ENCODE measurements at places on chromosomes 1 and 21.
A peak's percentile ranks its signal among the peaks of the same experiment; 100 is the strongest.

DNA sequence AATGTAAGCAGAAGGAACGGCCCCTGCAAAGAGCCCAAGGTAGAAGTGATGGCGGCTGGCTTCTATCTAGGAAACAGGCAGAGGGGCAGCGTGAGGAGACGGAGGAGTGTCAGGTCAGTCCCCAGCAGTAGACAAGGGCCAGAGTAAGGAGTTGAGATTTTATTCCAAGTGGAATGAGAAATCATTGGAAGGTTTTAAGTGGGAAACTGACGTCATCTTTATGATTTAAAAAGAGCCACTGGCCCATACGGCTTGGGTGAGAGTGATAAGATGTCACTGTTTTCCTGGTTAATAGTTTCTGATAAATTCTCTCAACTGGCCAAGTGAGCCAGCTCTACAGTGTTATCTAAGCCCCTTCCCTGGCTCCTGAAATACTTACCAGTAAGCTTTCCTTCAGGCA lies 103.2 kb upstream of the CAMK1G start:
- DNase-seq = no peak

- DNase-seq = no peak
These were observed 52.9 kb downstream of the DEGS1 start for GRCh38 chr1:224235813-224236493.

DNA sequence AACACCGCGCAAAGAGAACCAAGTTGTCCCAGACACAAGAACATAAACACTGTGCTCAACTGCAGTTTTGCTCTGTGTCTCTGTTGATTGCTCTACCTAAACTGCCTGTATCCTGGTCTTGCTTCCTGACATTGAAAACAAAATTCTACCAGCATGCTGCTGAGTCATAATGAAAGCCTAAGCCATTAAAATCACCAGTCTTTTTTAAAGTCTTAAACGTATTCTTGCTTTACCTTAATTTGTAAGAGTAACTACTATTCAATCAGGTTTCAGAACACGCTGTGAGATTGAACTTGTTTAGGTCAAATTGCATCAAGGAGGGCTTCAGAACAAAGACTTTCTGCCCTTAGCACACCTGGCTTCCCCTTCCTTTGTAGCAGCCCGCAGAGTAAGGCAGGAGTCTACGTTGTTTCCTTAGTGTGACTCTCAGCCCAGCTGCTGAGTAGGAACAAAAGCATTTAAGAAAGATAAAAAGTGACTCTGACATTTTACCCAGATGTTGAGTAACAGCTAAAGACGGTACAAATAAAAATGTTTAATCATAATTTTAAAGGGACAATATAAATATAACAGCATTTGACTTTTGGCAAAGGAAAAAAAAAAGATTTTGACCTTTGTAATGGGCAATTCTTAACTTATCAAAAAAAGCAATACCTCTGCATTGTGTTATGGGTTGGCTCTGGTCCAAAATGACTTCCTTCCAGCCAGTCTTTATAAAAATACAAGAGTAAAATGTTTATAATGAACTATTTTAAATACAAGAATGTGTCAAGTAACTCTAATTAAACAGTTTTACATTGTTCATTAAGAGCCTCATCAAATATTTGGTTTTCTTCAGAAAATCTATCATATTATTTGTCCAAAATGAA lies 186.9 kb upstream of the ADGRL4 start:
- DNase-seq = no peak

DNA sequence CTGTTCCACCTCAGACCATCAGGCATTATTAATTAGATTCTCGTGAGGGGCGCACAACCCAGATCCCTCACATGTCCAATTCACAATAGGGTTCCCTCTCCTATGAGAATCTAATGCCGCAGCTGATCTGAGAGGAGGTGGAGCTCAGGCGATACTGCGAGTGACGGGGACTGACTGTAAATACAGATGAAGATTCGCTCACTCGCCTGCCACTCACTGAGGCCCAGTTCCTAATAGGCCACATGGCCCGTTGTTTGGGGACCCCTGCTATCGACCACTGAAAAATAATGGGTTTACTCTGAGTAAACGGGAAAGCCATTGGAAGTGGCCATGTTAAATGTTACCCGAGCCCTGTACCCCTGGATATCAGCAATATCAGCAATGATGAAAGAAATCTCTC lies 65.9 kb downstream of the GRIK1 start:
- DNase-seq = no peak

- DNase-seq = no peak
These were observed 20.9 kb upstream of the PLEKHG5 start for GRCh38 chr1:6512245-6512907.

GRCh38 chr1:243471754-243472745 lies 216.2 kb downstream of the SDCCAG8 start:
- DNase-seq = peak; percentile 8

GRCh38 chr1:181768930-181769280 lies 285.6 kb downstream of the CACNA1E start:
- DNase-seq = no peak

DNA sequence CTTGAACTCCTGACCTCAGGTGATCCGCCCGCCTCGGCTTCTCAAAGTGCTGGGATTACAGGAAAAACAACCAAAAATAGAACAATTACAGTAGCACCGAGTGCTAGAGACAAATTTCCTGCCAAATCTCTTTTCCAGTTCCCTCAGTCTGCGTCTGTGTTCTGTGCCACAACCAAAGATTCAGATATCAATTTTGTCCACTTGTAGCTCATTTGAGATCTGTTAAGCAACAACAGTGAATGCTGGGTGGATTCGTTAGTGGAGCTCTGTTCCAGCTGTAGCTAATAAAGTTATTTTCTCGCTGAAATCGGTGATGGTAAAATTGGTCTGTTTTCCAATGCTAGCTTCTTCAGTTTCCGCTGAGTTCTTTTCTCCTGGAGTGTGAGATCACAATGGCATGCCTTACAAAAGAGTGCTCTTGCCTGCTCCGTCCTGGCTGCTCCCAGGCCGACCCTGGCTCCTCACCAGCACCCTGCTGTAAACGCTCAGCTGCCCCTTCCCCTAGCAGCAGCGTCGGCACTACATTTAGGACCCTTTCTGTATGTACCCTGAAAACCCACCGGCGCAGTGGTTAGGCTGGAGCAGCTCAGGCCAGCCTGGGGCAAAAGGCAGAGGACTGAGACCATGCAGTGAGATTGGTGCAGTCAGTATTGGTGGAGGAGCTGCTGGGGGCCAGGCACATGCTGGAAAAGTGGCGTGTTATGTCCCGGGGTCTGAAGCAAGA lies 395.4 kb downstream of the KIF26B start:
- no peak for DNase-seq

GRCh38 chr1:226738995-226739695 lies at the start of gene ITPKB:
ITPKB (minus strand) TSS chr1:226739282; CDS start chr1:226737458, 1,824 bp downstream.
- DNase-seq = peak; percentile 74

GRCh38 chr1:7257225-7257624 lies 472.0 kb downstream of the CAMTA1 start:
- DNase-seq = no peak

DNA sequence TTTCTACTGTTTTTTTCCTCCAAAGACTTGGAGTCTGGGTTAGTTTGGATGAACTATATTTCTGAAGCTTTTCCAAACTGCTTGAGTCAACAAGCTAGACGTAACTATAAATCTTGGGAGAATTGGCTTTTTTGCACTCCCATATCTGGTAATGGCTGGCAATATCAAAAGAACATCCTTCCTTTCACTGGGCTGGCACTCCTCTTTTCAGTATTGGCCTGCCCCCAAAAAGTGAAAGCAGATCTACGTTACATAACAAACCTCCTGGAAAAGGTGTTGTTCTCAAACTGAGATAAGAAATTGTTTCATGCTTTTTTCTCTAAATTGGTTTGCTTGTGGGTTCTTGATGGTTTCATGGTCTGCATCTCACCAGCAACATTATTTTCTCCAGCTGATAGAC lies 499.3 kb downstream of the NEGR1 start:
- no peak for DNase-seq

DNA sequence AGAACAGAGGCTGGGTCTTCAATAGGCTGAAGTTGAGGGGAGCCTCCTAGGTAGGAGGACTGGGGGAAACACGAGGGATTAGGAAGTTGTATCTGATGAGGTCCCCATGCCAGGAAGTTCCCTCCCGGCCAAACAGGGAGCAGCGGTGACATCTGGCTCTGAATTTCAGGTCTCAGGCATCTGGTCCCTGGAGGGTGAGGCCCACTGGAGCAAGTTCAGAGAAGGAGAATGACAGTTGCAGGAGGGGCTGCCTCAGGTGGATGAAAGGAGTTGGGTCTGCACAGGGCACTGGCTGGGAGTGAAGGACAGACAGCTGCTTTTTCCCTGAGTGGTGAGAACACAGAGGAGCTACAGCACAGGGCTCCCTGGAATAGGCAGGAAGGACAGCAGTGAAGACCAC lies 9.1 kb downstream of the TMEM9 start:
- DNase-seq = no peak

DNA sequence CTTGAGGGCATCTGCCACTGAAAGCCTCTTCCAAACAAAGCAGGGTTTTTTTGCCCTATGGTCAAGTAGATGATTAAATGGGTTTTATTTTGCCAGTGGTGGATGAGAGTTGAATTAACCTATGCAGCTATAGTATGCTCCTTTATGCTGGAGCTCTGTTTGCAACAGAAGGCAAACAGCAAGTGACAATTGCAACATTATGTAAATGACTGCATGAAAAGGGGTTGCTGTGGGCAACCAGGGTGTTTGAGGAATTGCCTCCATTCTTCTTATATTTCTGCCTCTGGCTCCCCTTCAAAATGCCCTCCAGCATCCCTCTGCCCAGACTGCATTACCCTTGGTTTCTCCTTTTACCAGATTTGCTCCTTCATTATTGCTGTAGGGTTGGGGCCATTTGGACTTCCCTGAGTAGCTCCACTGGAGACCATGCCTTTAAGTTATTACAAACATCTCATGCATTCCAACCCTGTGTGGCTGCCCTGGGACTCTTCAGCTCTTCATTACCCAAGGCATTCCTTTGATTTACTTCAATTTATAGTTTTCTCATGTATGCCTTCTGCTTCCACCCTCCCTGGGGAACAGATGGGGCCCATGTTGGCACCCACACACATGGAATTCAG lies 398.4 kb downstream of the PRDM2 start:
- DNase-seq = no peak

DNA sequence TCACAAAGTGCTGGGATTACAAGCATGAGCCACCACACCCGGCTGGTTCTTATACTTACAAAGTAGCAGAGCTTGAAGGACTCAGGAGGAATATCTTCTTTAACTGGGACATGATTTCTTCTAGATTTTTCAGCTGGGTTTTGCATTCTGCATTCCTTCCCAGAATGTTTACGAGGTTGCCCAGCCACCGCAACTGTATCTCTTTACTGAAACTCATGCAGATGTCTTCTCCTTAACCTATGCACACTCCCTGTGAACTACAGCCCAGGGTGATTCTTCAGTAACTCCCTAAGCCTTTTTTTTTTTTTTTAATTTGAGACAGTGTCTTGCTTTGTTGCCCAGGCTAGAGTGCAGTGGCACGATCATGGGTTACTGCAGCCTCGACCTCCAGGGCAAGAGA lies 8.7 kb upstream of the DOP1B start:
- DNase-seq = no peak

DNA sequence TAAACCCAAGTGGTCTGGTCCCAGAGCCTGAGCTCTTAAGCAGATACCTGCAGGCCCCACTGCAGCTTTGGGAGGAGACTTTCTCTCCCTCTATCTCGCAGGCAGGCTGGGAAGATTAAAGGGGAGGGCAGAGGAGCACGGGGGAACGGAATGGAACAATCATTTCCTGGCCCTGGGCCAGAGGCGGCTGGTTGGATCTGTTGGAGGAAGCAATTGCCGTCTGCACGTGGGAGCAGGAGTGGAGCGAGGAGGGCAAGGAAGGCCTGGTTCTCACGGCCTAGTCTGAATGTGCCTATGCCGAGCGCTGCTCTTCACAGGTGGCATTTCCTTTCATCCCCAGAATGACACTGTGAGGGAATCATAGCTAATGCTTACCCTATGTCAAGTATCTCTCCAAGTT lies 23.7 kb downstream of the NKAIN1 start:
- DNase-seq = no peak

- DNase-seq = no peak
These were observed 709 bp downstream of the PRELP start for GRCh38 chr1:203476216-203476814.

DNA sequence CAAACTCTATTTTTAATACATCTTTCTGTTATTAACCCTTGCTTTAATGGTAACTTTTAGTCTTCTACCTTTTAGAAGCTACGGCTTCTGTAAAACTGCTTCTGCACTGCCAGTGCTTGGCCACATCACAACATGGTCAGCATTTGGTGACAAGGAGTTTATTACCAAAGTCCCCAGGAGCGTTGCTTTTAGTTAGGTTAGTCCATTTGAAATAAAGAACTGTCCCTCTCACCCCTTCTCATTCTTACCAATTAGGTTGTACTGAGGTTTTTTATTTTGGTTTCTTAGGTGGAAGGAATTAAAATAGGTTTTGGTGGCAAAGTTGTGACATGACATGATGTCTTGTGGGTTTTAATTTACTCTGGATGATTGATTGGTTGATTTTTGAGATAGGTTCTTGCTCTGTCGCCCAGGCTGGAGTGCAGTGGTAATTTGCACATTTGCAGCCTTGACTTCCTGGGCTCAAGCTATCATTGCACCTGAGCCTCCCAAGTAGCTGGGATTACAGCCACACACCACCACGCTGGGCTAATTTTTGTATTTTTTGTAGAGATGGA lies 39.2 kb downstream of the SPEN start:
- DNase-seq = no peak

DNA sequence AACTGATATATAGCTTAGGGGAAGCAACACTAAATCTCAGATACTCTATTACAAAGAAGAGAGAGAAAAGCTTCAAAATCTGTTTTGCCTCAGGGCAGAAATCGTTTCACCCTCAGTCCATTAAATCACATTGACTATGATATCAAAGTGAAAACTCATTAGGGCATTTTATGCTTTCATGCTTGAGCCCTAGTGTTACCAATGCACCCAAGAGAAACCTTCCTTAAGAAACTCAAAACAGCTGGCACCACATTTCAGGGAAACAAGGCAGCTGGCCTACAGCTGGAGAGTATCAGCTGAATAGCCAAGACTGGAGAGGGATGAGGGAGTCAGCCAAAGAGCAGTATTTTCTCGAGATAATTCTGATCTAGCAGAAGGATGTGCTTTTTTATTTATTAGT lies 14.9 kb downstream of the COLGALT2 start:
- DNase-seq = no peak

- DNase-seq = no peak
These were observed 110.1 kb downstream of the GRIK1 start for GRCh38 chr21:29829564-29830275.

DNA sequence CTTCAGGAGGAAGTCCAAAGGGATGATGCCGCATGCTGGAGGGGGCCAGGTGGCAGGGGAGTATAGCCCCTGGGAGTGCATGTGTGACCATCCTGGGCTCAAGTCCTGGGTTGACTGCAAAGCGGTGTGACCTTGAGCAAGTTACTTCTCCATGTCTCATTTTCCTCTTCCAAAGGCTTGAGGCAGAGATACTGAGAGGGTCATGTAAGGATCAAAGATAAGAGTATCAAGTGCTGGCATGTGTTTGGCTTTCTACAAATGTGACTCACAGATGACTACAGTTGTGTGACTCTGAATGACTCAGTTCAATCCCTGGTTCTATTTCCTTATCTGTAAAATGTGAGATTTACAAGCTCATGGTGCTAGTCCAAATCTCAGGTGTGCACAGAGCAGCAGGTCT lies 26.1 kb downstream of the PROK1 start:
- peak; percentile 3 for DNase-seq

Measured in GM12864 (cell line).